T-helper 1 cell (primary cell): ENCODE measurements at places on chromosomes 5 and 9.

DNA sequence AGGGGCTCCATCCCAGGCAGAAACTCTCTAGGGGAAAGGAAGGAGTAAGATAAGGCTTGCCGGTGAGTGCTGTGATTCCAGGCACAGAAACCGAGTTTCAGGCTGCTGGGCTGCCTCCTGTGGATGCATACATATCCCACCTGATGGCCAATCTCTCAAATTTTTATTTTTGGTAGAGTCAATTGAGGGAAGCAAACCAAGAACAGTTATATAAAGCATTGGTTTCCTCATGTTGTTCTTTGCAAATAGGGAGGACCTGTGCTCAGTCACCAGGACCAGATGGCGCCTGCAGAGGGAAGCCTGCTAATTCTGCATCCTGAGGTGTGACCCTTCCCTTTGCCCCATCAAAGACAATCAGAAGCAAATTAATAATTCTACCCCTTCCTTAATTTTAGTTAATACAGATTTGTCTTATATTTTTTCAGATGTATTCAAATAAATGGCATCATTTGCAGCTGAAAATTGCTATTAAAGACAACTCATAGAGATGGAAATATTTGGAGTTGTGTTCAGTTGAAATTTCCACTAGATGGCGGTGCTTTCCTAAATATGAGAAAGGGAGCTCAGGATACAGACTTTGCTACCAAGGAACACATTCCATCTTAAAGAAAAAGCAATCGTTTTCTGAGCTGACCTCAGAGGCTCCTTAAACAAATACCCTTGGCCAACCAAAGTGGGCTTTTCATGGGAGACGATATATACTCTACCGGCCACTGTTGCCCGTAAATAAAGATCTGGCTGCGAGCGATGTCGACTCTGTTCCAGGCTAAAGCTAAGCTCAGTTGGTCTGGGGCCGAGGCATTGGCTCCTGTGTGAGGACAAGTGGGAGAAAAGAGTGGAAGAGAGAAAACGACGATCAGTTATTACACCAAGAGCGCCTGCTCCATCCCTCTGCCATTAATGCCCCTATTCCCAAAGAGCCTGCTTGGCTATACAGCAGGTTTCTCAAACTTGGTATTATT lies 225.7 kb upstream of the KLF9 start:
- no peak for DNase-seq

- DNase-seq, result no peak
Observed at GRCh38 chr5:83653669-83654068, 67.0 kb downstream of the HAPLN1 start.

- DNase-seq, result no peak
Observed at GRCh38 chr5:32539981-32540845, 45.1 kb upstream of the SUB1 start.

DNA sequence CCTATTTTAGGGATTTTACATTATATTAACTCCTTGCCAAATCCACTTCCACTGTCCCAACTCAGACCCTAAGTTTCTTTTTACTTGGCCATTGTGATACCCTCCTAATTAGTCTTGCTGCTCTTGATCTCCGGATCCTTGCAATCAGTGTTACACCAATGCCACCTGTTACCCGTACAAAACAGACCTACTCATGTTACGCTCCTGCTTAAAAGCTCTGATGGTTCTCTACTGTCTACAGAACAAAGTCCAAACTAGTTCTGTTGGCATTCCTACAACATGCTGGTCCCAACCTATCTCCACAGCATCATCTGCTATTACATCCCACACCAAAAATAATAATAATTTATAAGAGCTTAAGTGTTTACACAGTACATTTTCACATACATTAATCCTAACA lies 9.8 kb downstream of the ECPAS start:
- DNase-seq, result no peak

- no peak for DNase-seq
Observed at GRCh38 chr5:149279661-149280060, 8.0 kb downstream of the AFAP1L1 start.

- DNase-seq, result no peak
Observed at GRCh38 chr5:161513942-161514341, 32.6 kb downstream of the GABRB2 start.

DNA sequence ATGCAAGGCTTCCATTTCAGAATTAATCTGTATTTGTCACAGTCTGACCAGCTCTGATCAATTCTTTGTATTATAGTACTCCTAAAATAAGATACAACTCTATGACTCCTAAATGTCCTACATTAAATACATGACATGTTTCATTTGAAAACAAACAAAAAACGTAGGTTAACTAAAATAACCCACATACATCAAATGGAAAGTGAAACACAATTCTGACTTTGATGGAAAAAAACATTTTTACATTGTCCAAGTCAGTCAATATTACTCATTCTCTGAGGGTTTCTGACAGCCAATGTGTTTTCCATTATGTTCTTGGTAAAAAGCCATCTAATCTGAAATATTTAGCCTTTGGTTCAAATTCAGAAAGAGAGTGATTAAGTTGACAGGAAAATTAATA lies 8.7 kb downstream of the HMGCS1 start:
- DNase-seq, result no peak

DNA sequence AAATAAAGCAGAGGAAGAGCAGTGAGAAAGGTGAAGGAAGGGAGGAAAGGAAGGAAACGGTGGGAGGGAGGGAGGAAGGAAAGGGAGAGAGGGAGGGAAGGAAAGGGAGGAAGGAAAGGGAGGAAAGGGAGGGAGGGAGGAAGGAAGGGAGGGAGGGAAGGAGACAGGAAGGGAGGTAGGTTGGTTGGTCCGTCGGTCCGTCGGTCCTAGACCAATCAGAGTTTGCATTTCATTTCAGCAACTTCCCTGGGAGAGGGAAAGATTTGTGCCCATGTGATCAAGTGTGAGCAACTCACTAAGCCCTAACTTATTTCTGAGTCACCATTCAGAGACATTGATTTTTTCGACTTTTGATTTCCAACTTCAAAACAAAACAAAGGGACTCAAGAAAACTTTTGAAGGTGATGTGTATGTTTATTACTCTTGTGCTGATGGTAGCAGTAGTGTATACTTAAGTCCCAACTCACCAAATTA lies 18.8 kb downstream of the NANS start:
- DNase-seq, result no peak

- DNase-seq, result no peak
Observed at GRCh38 chr5:72662305-72662704, 154.2 kb upstream of the TNPO1 start.
